ENCODE measurements at places on chromosomes 12 and 14. TPM values are rescaled to one million over a fixed set of nuclear protein-coding genes. Genes with fewer than 3 reads are reported as not detected.

NGB gene
- not detected for total RNA-seq

NRDE2 gene
- total RNA-seq = 5.5 TPM

LTBP2 gene
- total RNA-seq = 133 TPM

MGP gene
- 54.2 TPM for total RNA-seq

TAS2R46 gene
- total RNA-seq = 1.5 TPM

All from bladder microvascular endothelial cell (primary cell).